ENCODE measurements at places on chromosomes 7 and 10.
A peak's percentile ranks its signal among the peaks of the same experiment; 100 is the strongest.

DNA sequence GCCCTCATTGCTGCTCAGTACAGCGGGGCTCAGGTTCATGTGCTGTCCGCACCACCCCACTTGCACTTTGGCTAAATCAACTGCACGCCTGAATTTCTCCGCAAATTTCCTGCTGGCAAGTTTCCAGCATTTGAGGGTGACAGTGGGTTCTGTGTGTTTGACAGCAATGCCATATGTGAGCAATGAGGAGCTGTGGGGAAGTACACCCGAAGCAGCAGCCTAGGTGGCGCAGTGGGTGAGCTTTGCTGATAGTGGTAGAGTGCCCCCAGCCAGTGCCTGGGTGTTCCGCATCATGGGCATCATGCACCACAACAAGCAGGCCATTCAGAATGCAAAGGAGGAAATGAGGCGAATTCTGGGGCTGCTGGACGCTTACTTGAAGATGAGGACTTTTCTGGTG, 103.9 kb upstream of the POT1 start:
- DNase-seq: no peak

- DNase-seq: no peak
These were observed 688.5 kb downstream of the PARD3 start for GRCh38 chr10:34126371-34127151.

DNA sequence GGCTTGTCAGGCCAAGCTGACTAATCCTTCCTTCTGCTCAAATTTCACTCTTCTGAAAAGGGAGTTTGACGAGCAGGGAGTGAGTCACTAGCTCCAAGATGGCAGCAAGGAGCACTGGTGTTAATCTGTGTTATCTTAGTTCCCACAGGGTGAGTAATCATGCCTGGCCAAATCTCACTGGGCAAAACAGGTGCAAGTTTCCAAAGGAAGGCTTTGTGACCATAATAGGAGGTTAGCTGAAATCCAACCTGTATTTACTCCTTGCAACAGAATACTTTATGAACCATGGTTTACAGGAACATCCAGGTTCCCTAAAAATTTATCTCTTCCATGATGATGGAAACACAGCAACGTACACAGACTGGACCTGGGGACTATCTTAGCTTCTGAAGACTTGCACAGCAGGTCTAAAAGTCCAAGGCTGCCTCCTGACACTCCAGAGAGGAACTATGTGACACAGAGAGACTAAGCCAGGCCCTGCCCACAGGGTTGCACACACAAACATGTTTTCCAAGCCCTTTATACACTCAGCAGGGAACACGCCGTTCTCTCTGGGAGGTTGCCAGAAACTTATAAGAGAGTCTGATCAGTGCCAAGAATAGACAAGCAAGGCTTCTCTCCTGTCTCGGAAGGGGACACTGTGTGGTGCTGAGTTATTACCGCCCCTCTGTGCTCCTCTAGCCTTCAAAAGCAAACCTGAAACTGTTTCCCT, 46.3 kb downstream of the PDK4 start:
- peak; percentile 99 for DNase-seq

- DNase-seq: no peak
These were observed 170.2 kb upstream of the GLI3 start for GRCh38 chr7:42407021-42407710.

- peak; percentile 63 for DNase-seq
These were observed 19.6 kb downstream of the RGS10 start for GRCh38 chr10:119522747-119523426.

GRCh38 chr10:72682638-72683037, 9.3 kb upstream of the MCU start:
- DNase-seq: no peak

- DNase-seq: peak; percentile 40
These were observed 93.7 kb downstream of the SEMA3A start for GRCh38 chr7:84100866-84101265.

DNA sequence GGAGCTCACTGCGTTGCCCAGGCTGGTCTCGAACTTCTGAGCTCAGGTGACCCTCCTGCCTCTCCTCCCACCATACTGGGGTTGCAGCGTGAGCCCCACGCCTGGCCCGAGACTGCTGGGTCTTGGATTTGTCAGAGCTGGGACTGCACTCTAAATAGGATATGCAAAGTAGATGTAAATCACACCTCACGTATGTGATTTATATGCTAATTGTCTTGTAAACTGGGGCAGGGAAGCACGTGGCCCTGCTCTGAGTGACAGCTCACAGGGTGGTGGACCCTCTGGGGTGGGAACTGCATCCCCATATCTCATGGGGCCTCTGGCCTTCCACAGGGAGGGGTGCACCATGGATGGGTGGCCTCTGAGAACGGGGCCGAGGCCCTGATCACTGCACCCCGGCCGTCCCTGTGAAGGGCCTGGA, 34.1 kb downstream of the GET4 start:
- no peak for DNase-seq

GRCh38 chr7:86499986-86500385, 143.7 kb upstream of the GRM3 start:
- no peak for DNase-seq

DNA sequence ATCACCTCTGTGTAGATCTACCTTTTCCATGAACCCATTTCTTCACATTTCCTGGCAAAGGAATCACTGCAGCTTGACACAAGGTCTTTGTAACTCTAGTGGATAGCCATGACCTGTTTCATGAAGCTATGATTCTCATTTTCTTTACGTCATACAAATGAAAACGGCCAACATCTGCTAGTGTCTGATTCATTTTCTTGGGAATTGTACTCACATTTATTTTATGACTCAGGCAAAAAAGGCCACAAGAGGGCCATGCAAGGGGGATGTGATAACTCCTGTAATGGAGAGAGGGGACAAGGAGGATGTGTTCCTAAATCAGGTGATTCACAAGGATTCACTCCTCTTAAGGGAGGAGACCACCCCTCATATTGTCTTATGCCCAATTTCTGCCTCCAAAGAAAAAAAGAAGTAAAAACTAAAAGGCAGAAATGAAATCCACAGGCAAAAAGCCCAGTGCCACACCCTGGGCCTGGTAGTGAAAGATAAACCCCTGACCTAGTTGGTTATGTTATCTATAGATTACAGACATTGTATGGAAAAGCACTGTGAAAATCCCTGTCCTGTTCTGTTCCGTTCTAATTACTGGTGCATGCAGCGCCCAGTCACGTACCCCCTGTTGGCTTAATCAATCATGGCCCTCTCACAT, 249.9 kb downstream of the IPMK start:
- peak; percentile 75 for DNase-seq

- no peak for DNase-seq
These were observed 26.8 kb downstream of the VSIR start for GRCh38 chr10:71746344-71747037.

GRCh38 chr10:110003524-110003885, 4.3 kb upstream of the ADD3 start:
- DNase-seq: no peak

Measured in MCF 10A (cell line).